Fibroblast of mammary gland (primary cell): ENCODE measurements at places on chromosomes 6 and 20.

- DNase-seq: peak; percentile 8
These were observed 66.3 kb upstream of the FBXL4 start for GRCh38 chr6:99014061-99014460.

DNA sequence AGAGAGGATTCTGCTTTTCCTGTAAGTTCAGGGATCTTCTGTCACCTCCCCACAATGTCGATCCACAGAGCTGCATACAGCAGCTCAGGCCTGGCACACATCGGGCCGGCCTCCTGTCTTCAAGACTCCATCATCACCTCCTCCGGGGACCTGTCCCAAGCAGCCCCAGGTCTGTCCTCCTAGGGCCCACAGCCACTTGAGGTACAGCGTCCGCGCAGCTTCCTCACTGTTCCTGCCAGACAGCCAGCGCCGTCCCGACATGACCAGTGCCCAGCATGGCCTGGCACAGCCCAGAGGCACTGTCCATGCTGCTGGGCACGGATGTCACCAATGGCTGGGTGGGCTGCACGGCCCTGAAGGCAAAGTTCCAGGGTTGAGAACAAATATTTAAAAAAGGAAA, 101.6 kb downstream of the DLL1 start:
- DNase-seq: no peak

- no peak for DNase-seq
These were observed 406.7 kb downstream of the LMBRD1 start for GRCh38 chr6:69390125-69390524.

GRCh38 chr6:55759536-55759935, 115.9 kb downstream of the BMP5 start:
- no peak for DNase-seq

DNA sequence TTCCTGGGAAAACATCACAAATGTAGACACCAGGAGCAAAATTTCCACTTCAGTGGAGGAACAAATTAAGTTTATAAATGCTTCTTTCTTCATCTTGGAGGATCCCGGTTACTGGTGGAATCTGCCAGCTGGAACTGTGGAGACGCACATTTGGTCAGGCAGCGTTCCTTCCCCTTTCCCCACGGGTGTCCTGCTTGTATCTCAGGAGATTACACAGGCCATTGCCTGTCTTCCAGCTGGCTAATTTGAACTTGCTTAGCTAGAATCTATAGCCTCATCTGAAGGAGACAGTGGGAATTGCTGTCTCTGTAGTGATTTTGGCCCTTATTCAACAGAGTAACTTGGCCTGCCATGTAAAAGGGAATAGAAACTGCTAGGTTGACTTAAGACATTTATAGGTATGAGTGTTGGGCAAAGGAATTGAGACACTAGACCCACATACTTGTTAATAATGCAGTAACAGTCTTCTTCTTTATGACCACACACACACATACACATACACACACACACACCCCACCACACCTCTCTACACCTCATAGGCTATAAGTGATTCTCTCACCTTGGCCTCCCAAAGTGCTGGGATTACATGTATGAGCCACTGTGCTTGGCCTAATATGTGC, 34.4 kb downstream of the TSBP1 start:
- DNase-seq: no peak

GRCh38 chr6:42147138-42147562, 4.7 kb upstream of the C6orf132 start:
- DNase-seq: no peak

GRCh38 chr6:4163408-4164116, 28.2 kb upstream of the ECI2 start:
- DNase-seq: no peak

DNA sequence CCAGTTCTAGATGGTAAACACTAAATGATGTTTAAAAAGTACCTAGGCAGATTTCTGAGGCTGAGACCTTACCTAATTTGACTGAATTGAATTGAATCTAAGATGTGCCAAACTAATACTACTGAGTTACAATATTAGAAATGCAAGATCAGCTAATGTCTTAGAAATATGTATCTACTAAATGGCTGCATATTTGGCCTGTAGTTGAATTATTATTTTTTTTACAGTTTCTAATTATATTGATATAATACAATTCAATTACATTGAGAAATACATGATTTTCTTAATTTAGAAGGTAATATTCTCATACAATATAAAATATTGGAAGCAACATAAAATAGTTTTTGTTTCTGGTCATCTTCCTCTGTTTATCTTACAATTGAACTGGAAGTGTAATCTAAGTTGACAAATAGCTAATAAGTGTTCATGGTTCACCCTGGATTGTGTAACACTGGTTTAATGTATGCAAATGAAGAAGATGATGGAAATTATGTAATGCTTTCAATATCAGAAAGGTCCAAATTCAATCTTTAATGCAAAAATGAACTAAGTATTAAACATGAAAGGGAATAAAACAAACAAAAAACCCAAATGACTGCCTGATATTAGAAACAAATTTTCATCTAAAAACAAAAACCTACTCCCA, 2.9 kb downstream of the MAP3K7 start:
- DNase-seq: no peak

DNA sequence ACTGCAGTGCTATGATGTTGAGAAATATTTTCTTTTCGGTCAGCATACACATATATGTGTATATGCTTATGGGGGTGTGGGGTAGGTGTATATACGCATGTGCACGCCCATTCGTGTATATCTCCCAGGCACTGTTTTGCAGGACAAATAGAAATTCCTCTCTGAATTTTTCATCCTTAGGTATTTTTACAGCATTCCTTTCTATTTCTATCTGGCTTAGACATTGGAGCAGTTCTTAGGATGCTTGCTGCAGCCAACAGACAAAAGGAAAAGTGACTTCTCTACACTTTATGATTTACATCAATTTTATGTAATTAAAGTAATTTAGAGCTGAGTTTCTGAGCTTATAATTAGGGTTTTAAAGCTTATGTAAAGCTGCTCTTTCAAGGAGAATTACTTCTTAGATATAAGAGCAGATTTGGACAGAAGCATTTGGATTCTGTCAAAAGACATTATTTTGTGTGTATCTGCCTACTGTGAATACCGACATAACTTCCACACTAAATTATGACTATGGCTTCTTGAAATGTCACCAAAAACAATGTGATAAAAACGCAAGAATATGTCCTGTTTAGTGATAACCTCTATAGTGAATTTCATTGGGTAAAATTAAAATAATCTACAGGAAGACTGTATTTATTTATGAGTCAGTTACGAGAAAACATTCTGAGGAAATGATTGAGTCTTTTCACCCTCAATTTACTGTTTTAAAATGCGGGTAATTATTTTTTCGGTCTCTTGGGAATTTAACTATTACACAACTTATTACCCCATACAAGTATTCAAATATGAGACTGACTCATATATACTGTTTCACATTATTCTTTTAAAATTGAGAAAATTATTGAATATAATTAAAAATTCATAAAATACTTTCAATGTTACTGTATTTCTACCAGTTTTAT, 21.3 kb upstream of the CEP43 start:
- peak; percentile 39 for DNase-seq

DNA sequence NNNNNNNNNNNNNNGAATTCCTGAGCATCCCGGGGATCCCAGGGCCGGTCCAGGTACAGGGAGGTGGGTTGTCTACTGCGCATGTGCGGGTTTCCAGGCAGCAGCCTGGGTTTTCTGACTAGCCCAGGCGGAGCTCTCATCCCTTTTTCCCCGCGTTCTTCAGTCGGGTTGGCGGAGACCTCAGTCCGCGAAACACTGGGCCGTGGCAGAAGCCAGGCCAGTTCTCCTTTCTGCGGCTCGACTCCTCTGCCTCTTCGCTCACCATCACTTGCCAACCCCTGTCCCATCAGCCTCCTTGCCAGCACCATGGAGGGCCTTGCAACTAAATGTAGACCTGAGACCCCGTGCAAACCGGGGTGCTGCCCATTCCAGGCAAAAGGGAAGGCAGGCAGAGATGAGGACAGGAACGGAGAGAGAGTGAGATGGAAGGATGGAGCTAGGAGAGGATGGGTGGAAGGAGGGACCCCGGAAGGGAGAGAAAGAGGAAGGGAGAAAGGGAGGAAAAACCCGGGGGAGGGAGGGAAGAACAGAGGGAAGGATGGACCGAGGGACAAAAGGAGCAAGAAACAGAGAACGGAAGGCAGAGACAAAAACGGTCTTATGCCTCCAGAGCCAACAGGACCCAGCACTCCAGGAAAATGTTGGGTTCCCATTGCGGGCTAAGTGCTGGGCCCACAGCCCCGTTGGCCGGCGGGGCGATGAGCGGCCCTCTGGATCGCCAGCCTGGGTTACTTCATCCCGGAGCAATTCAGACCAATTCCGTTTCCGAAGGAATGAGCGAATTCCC, 445.4 kb upstream of the DEFB115 start:
- DNase-seq: peak; percentile 24

DNA sequence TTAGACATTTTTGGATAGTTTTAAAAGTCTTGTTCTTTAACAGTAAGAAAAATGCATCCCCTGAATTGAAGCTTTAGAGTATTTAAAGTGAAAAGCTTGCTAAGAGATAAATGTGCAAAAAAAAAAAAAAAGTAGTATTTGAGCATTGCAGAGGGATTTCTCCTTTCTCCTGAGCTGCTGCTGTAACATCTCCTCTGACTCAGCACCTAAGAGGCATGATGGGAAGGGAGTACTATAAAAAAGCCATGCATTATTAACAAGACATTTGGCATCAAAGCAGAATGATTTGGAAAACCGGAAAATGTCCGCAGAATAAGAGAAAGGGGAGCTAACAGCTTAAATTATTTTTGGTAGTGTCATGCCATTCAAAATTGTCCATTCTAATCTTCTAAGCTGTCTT, 27.9 kb downstream of the B4GALT5 start:
- DNase-seq: peak; percentile 72

DNA sequence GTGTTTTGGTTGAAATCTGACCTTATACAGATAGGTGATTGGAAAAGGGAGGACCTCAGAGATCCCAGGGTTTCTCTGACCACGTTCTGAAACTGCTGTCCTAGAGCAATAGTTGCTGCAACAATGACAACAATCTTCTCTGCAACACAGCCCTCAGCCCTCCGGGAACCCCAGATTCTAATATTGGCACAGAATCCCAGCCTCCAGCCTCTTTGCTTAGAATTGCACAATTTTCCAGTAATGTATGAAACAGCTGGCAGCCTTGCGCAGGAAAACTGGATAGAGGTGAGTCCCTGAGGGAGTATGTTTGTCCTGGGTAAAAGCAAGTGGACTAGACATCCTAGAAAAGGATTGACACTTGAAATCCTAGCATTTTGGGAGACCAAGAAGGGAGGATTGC, 30.4 kb upstream of the PNRC1 start:
- peak; percentile 90 for DNase-seq

- peak; percentile 77 for DNase-seq
These were observed 56.9 kb upstream of the FOXP4 start for GRCh38 chr6:41489120-41489851.

- no peak for DNase-seq
These were observed 6.2 kb downstream of the SLC12A5 start for GRCh38 chr20:46035253-46035652.

- peak; percentile 34 for DNase-seq
These were observed 5.3 kb downstream of the SCAF8 start for GRCh38 chr6:154738551-154738961.

DNA sequence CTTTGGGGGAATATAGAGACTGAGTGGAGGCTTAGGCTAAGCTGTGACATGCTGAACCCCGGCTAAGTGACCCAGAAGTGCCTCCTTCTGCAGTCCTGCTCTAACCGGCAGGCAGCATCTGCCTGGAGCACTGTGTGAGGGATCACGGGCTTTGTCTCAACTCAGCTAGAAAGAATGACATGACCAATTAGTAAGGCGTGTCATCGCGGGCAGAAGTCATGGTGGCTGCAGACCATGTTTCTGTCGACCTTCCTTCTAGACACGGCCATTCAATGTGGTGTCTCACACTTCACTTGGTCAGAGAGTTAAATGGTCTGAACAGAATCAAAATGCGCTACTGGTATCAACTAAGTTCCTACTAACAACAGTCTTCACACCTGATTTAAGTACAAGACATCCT, 35.0 kb downstream of the HUS1B start:
- no peak for DNase-seq

DNA sequence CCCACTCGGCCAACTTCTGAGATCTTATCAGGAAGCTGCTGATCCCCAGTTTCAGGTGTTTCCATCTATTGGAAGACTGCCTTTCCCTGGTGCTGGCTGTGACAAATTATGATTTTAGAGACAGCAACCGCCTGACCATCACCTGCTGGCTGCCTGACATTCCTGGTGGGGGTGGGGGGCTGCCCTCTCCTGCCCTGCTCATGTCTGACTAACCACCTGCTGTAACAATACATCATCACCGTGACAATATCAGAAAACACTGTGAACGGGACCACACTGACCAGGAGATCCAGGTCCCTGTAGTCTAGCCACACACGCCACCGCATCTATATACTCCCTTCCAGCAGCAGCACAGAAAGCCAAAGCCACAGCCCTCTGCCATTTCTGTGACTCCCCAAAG, 537.5 kb downstream of the QKI start:
- no peak for DNase-seq

GRCh38 chr6:136158387-136158821, 91.7 kb downstream of the MTFR2 start:
- DNase-seq: no peak

DNA sequence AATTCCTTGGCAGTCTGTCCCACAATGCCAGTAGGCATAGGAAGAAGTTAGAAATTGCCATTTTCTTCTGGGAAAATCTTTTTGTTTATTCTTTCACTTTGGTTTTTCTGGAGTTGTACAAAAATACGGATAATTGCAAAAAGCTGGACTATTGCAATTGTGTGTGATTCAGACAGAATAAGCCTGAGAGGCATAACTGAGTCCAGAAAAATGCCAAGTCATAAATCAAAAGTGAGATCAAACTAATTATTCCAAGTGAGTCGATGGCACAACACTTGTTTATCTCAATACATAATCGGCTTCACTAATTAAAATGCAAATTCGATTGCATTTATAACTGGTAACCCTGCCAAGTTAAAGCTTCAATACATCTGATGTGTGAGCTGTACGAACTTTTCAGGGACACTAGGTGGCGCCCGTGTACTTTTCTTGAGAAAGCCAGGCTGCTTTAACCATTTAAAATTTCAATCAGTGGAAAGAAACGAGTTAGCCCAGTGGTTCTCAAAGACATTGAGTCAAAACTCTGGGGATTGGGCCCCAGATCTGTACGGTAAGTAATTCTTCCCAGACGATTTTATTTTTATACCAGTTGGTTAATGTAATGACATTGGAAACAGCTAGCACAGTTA, 102.6 kb downstream of the LAMP5 start:
- DNase-seq: peak; percentile 60

- peak; percentile 83 for DNase-seq
These were observed 40.1 kb downstream of the SLC24A3 start for GRCh38 chr20:19252451-19253120.

DNA sequence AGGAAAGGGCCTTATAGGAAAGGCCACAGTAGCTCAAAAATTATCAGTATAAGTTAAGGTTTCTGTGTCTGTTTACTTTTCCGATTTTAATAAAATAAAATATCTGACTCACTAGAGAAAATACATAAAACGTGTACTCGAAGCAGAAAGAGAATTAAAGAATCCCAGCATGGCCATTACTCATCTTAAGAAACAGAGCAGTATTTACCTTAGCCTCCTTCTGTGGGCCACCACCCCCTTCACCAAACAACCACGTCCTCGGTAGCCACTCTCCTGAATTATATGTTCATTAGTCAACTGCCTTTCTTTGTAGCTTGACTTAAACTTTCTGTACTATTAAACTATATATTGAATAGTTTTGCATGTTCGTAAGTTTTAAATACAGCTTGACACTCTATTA, 72.2 kb upstream of the SPTLC3 start:
- no peak for DNase-seq

- DNase-seq: no peak
These were observed 108.9 kb upstream of the CST7 start for GRCh38 chr20:24840121-24840713.

GRCh38 chr6:99026135-99026534, 78.4 kb upstream of the FBXL4 start:
- peak; percentile 22 for DNase-seq

- no peak for DNase-seq
These were observed 4.9 kb upstream of the LAMA4 start for GRCh38 chr6:112259337-112259675.
